ENCODE measurements at places on chromosomes 5 and 9.

DNA sequence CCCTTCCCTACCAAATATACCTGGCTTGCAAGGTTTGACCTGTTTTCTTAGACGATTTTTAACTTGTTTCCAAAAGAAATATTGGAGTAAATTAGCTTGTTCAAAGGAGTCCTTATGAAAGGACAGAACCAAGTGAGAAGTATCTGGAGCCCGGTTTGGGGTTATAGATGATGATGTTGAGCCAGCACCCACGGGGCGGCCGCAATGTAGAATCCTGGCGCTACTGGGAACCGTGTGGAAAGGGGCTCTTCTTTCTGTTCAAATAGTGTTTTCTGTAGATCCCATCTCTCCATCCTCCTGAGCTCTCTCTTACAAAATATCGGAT is 517 bp upstream of the EXOSC2 start:
- DNase-seq = no peak

- DNase-seq = no peak
Measured at GRCh38 chr9:116152390-116152789, 1.2 kb upstream of the PAPPA start.

GRCh38 chr5:167750586-167750985 is 540.9 kb upstream of the WWC1 start:
- no peak for DNase-seq

- DNase-seq = no peak
Measured at GRCh38 chr9:36078051-36078450, 41.3 kb downstream of the RECK start.

GRCh38 chr9:121690316-121690715 is 38.9 kb downstream of the DAB2IP start:
- no peak for DNase-seq

DNA sequence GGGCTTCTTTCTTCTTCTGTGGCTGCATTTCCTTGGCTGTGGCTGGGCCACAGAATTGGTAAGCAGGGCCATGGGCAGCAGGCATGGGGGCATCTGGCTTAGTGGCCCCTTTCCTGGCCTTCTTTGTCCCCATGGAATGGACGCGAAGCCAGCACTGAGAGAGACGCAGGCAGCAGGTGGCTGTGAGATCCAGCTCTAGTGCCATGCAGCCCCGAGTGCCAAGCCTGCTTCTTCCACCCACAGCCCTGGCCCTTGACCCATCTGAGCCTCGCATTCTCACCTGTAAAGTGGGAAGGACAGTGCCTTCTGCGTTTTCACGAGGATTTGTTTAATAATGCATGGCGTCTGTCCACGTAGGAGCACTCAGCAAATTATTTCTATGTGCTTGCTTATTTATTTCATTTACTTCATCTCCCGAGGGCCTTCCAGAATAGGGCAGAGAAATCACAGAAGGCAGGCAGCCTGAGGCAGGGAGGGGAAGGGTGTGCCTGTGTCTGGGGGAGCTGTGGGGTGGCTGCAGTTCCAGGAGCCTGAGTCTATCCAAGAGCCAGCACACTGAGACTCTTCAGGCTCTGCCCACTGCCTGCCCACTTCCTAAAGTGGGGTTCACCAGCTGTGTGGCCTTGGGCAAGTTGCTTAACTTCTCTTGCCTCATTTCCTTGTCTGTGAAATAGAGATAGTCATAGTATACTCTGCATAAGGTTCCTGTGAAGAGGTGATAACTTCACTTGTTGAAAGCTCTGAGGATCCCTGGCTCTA is 55.2 kb downstream of the NTNG2 start:
- DNase-seq = no peak

- no peak for DNase-seq
Measured at GRCh38 chr5:124801551-124801950, 55.1 kb upstream of the ZNF608 start.

- DNase-seq = no peak
Measured at GRCh38 chr5:150219142-150219541, 29.3 kb downstream of the SLC6A7 start.

DNA sequence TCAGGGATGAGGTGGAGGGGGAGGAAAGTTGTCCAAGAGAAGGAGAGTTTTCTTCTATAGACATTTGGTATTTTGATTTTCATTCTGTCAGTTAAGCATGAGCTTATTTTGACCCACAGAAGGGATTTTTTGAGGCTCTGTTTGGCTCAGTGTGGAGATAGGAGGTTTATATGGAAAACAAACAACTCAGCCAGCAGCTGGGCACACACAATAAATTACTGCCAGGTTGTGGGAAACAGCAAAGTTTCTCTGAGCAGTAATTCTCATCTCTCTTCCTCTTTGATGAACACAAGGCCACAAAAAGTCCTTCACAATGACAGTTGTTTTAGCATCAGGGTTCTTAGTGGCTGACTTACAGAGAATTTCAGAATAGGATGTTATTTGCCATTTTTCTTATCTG is 486.1 kb downstream of the KDM4C start:
- no peak for DNase-seq

GRCh38 chr9:121026768-121027167 is 23.3 kb downstream of the C5 start:
- DNase-seq = no peak

DNA sequence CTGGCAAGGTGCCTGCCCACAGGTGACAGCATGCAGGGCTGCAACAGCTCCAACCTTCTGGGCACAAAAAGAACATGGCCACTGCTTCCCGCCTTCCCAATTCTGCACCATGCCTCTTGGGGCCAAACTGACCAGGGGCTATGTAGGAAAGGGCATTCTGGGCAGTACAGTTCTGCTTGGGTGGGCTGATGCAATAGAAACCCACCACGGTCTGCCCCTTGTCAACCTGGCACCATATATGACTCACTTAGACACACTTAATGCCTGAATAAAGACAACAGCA is 40.2 kb upstream of the FCN1 start:
- DNase-seq = no peak

- no peak for DNase-seq
Measured at GRCh38 chr5:124210111-124210910, 536.1 kb downstream of the ZNF608 start.

DNA sequence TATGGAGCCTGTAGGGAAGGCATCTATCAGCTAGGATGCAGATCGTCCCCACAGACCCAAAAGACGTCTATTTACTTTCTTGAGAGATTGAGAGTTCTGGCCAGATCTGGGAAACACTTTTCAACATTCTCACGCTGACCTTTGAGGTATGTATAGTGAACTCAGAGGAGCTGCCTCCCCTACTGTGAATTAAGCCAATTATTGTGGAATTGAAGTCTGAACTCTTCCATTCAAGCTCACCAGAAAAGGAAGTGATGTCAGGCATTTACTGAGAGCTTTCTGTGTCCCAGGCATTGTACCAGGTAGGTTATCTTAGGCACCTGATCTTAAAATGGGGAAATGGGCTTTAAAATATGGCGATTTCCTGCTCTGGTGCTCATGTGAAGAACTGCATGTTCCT is 136.5 kb downstream of the SV2C start:
- no peak for DNase-seq

- DNase-seq = no peak
Measured at GRCh38 chr9:37961351-37961750, 57.4 kb upstream of the SLC25A51 start.

GRCh38 chr9:129686736-129687135 is 21.3 kb downstream of the PRRX2 start:
- no peak for DNase-seq

- DNase-seq = no peak
Measured at GRCh38 chr5:72871366-72872024, 55.0 kb downstream of the TNPO1 start.

GRCh38 chr9:121380846-121381245 is 10.8 kb upstream of the STOM start:
- DNase-seq = no peak

GRCh38 chr5:146745931-146746577 is 132.5 kb downstream of the PPP2R2B start:
- no peak for DNase-seq

GRCh38 chr9:97553841-97554240 is 52.4 kb downstream of the TMOD1 start:
- no peak for DNase-seq

DNA sequence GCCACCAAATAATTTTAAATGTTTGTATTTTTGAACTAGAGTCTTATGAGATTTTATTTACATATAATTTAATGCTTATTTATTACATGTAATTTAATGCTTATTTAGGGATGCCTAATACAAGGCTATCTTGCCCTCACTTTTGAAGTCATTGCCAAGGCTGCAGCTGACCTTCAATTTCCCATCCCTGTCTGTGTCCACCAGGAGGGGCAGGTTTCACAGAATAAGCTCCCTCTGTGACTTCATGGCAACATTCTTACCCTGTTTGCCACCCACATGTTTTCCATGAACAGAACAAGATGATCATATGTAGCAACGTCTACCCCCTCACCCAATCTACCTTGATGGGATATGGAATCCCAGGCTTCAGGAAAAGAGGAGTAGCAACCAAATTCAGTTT is 27.0 kb downstream of the C5 start:
- no peak for DNase-seq

GRCh38 chr9:91245431-91246313 is 116.0 kb downstream of the AUH start:
- DNase-seq = no peak

All from stimulated activated CD4-positive, alpha-beta T cell treated with anti-CD3 and anti-CD28 coated beads, Interleukin-4, amount 100 ng/mL, for 1 hour (primary cell).